Midbrain (tissue), 1 donor: ENCODE measurements at places on chromosomes 5 and 9.

DNA sequence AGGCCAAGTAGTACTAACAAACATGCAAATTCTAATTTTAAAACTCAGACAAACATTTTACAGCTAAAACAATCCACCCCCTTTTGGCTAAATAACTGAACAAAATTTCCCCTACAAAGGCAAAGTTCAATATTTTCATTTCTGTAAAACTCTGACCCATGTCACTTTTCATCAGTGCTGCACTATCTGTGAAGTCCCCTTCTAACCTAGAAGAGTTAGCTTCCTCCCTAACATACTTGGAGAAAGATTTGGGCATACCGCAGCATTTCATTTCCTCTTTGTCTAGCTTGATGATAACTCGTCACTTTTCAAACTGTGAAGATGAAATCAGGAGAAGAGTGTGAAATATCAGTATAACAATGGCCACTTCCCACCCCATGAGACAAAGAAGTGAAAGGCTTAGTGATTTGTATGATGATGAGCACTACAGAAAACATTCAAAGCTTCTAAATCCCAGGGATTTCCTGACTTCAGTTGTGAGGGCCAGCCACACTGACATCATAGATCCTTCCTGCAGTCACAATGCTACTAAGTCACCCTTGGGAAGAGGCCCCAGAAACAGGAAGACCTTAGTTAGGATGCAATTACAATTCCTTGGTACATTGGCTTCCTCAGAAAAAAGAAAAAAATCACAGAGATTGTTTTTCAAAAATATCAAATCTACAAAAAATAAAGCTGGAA, at the start of gene FAM81B:
FAM81B (plus strand) TSS at position 555 of the 681 bp plus-strand sequence; CDS start at position 579, 24 bp downstream.
- no peak for DNase-seq

DNA sequence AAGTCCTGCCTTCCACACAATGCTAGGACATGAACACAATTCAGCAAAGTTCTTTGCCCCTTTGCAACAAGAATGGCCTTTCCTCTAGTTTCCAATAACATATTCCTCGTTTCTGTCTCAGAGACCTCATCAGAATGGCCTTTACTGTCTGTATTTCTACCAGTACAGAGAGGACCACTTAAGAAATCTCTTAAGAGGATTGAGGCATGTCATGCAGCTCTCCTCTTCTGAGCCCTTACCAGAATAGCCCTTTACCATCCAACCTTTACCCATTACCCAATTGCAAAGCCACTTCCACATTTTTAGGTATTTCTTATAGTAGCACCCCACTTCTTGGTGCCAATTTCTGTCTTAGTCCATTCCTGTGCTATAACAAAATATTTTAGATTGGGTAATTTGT, 20.3 kb downstream of the TNPO1 start:
- no peak for DNase-seq

- no peak for DNase-seq
Measured at GRCh38 chr9:69667306-69667705, 4.9 kb downstream of the APBA1 start.

GRCh38 chr9:134189145-134189469, 24.7 kb upstream of the RNU6ATAC start:
- peak; percentile 19 for DNase-seq

DNA sequence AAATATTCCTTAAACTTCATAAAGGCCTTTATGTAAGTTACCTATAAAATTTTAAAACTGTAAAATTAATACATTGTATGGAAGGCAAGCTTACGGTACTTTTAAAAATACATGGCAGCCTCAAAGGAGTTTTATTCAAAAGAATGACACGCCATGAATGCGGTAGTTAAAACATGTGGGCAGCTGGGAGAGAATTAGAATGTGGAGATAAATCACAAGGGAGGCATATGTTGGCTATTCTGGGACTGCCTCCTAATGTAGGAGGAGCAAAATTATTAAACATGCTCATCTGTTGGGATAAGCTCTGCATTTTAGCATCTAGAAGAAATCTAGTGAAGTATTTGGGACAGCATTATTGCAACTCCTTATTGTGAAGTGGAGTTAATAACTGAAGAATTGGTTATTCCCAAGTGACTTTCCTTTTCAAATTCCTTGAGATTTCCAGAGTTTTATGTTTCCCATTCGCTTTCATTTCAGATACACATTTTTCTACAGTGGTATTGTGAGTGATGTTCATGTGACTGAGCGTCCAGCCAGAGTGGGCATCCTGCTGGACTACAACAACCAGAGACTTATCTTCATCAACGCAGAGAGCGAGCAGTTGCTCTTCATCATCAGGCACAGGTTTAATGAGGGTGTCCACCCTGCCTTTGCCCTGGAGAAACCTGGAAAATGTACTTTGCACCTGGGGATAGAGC, 109.4 kb downstream of the CMYA5 start:
- DNase-seq, result no peak

DNA sequence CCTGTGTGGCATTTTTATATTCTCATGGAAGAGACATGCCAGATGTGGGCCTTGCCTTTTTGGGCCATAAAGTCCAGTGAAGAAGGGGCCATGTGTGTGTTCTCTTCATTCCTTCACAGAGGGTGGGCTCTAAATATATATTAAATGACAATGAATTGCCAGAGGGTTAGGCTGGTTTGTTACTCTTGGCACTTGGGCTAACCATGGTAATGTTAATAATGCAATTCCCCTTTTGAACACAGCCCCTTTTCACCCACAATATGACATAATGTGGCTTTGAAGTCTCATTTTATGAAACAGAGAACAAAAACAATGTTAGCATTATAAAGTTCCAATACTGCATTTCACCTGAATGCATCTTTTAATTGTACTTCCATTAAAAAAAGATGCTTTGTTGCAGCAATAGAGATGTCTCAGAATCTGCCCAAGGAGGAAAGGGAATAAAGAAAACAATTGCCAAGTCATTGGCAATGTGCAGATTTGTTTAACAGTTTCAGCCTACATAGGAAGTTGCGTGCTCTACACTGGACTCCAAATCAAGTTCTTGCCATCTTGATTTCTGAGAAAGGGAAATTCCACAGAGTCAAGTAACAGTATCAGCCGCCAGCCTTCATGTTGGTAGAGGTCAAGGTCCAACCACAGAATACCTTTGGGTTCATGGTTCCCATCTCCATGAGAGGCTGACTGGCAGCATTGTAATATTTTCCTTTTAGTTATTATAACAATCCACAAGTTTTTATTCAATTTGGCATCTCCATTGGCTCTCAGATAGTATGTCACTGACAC, 141.9 kb downstream of the SLC12A2 start:
- no peak for DNase-seq

GRCh38 chr9:32787816-32788215, 4.5 kb downstream of the TMEM215 start:
- DNase-seq, result no peak

DNA sequence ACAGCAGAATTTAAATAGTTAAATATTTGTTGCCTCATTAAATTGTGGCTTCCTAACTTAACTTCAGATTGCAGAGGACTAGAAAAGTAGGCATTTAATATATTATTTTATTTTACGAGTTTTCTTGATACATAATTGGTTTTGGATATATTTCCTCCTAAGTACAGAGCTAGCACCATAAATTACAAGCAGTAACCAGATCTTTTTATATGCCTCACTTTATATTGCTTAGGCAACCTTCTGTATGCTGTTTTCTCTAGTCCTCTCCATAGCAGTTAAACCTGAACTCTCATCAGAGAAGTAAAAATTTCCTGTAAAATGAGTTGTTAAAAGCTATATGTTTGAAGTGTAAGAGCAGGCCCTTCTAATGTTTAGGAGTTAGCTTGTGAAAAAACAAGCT, 144.2 kb downstream of the ZCCHC7 start:
- no peak for DNase-seq

GRCh38 chr5:83846624-83847350, 126.1 kb upstream of the HAPLN1 start:
- DNase-seq, result no peak

DNA sequence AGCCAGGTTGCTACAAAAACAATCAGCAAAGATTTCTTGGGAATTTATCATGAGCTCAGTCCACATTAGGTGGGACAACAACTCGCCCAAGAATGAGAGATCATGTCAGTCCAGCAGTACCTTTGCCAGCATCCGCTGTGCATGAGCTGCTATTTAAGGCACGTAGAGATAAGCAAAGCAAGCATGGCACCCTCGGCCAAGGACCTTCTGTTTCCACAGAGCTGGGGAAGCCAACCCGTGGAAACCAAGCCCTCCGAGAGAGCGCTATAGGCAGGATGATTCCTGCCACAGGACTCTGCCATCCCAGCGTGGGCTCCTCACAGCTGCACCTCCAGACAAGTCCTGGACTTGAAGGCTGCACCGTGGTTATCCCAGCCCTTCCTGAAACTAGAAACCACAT, 189.5 kb upstream of the PPP1R26 start:
- no peak for DNase-seq

GRCh38 chr9:13431692-13432091, 152.2 kb upstream of the MPDZ start:
- DNase-seq, result no peak

DNA sequence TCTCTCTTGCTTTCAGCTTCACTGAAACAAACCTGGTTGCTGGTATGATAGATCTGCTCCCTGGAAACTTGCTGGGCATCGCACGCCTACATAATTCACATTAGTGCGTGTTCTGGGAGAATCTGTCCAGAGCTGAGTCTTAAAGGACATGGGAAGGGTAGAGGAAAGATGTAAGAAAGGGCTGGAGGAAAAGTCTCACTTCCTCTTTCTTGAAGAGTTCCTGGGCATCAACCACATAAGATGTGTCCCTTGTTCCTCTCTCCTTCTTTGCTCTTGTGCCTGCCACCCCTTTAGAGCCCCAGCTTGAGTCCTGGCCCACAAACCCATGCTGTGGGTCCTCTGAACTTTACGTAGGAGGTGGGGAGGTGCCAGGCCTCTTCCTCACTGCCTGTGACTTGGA, 205.3 kb upstream of the PANK3 start:
- no peak for DNase-seq

- no peak for DNase-seq
Measured at GRCh38 chr5:65858316-65858715, 68.1 kb upstream of the ERBIN start.

DNA sequence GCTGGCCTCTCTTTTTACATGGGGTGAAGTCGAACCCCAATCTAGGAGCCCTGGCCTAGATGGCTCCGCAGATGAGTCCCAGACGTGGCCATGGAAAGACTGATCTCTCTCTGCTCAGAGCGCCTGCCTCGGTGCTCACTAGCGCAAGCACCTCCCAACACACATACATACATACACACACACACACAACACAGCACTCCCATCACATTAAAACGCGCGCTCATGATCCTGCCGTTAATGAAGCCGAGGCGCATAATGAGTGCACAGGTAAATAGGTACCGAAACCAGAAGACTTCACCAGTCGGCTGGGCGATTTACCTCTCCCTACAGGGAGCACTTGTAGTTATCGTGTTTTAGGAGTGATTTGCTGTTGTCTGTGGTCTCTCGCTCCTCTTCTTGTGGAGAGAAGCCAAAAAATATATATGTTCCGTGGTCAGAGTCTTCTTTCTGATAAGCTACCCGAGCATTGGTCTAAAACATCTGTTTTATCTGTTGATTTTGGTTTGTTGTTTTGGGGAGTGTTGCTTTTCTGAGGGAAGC, 207.7 kb downstream of the MEF2C start:
- no peak for DNase-seq

DNA sequence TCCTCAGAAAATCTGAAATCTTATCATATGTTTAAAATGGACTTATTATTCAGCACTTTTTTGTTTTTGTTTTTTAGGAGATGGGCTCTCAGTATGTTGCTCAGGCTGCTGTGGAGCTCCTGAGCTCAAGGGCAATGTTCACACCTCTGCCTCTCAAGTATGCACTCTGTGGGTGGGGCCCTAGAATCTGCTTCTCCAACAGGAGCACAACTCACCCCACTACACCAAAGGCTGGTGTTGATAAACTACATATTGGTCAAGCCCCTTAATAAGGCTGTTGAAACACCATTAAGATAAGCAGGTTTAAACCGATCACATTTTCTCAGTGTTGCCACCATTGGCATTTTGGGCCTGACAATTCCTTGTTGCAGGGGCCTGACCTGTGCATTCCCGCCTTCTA, 131.6 kb downstream of the FANCC start:
- no peak for DNase-seq

DNA sequence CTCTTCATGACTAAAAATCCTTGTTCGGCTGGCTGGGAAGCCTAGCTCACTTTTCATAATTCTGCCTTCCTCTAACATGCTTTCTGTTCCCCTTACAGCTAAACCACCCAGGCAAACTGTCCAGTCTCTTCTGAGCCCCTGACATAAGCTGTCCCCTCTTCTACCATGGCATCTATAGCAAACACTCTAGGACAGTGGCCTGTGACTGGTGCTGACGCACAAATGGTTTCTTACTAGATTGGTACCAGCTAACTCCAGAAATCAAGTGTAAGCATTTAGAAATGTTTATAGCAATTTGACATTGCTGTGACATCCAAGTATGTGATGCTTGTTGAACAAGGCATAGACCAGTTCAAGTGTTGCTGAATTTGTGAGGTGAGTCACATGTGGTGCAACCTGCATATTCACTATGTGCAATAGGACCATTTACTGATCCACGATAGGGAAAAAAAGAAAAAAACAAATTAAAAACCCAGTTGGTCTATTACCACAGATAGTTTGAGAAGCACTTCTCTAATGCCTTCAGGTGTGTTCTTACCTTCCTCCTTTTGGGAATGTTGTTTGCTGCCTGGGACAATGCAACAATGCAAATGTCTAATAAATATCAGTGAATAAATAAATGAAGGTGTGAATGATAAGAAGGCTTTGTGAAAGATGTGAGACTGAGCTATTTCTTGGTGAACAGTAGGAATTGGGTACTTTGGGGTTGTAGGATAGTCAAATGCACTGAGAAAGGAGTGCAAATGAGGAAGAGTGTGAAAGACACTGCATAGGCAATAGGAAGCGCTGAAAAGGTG, 22.4 kb downstream of the ELOVL7 start:
- no peak for DNase-seq

DNA sequence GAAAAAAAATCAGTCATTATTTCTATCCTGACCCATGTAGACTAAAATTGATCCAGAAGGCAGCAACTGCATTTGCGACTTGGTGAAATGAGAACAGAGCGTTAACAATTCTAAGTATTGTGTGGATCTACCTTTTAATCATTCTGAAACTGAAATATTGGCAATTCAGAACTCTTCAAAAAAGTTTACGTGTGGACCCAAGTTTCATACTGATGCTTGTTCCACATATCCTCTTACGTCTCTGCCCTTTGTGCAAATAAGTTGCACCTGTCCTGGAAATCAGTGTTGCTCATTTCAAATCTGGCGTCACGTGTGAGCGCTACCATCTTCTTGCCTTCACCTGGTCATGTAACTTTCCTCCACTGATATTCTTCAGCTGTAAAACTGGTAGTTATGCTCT, 74.7 kb downstream of the NTRK2 start:
- DNase-seq, result no peak

DNA sequence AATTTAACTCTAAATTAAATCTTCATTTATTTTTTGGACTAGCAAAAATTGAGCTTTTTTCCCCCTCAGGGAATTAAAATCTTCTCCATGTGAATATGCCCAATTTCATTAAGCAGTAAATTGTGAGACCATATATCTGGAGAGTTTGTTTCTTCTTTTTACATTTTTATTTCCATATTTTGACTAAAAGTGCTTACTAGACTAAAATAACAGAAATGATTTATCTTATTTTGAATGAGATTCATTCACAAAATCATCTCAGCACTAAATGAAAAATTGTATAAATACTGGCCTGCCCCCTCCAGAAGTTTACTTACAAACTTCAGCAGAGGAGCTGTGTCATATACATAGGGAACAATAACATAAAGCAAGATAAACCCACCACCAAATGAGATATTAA, 26.6 kb downstream of the MAPKAP1 start:
- no peak for DNase-seq
